ENCODE measurements at places on chromosomes 1 and 21. TPM values are rescaled to one million over a fixed set of nuclear protein-coding genes. Genes with fewer than 3 reads are reported as not detected.

Gene SIK1
- 5.5 TPM for total RNA-seq

Gene SPATA21
- not detected for total RNA-seq

Gene PRELP
- not detected for total RNA-seq

Gene NID1
- total RNA-seq = 0.44 TPM

Gene AXDND1
- total RNA-seq = not detected

Gene OR2T33
- total RNA-seq = not detected

Gene CR1
- total RNA-seq = not detected

Gene MYBPH
- not detected for total RNA-seq

Gene TIPRL
- total RNA-seq = 42.8 TPM

Gene SAMSN1
- total RNA-seq = 119 TPM

Data from activated T-helper 1 cell treated with anti-CD3 and anti-CD28 coated beads, Interleukin-12 subunit alpha, Interleukin-12 subunit beta, Interleukin-2, Interleukin-4 antibody, amounts not matched to agents 30 ng/mL and 10 ng/mL and 1 ng/mL, durations not matched to agents 14 hours and 24 hours and 36 hours (primary cell).